ENCODE measurements at places on chromosomes 1 and 21.

DNA sequence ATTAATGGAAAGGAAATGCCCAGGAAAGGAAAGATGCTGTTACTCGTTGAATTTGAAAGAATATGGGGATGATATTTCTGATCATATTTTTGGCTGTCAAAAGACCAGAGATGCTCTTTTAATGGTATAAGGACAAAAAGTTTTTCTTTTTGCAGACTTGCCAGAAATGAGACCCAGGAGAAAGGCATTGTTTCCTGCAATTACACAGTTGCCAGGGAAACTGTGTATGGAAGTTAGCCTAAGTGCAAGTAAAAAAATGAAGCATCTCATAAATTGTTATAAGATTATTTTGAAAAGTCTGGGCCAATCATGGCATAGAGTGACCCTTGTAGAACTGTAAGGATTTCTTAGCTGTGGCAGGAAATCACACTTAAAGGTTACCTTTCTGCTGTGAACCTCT lies 155.7 kb upstream of the BEND5 start:
- DNase-seq: no peak

DNA sequence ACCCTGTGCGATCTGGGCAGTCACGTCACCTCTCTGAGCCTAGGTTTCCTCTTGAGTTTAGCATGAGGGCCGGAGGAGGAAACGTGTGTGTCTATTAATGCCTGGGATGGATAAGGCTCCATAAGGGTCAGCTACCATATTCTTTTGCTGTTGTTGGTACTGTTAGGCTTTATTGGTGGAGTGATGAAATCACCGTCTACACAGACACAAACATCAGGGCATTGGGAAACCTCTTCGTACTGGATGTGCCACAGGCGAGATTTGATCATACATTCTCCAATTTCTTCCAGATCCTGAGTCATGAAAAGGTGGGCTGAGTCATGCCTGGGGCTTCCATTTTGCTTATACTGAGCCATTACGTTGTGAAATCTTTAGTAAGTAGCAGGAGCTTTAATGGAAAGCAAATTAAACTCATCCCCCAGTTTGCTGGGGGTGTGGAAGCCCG lies 24.9 kb upstream of the GRHL3 start:
- DNase-seq: no peak

GRCh38 chr1:171141688-171142415 lies 43.2 kb upstream of the FMO2 start:
- no peak for DNase-seq

GRCh38 chr1:239814306-239814881 lies 277.3 kb upstream of the FMN2 start:
- peak; percentile 15 for DNase-seq

DNA sequence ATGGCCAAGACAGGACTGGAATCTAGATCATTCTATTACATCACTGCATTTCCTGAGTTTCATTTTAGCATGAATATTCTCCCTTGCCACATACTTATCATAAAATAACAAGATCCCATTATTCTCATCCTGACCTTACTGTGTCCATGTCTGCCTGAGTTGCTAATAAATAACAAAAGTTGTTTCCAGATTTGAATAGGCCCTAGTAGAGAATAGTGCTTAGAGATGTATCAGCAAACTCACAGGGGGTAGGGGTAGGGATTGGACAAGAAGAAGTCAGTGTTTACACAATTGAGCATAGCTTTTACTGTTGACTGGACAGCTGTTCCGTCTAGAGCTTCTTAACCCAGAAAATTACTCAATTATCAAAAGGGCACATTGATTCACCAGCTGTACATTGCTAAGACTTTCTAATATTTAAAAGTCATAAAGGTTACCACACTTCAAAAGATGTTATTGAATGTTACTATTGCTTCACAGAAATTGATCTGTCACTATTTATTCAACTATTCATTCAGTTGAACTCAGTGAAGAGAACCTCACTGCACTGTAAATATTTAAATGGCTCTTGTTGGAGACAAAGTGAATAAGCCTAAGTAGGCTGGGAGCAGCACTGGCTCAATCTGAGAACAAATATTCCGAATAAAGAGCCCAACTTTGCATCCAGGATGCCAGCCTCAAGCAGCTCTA lies 121.9 kb downstream of the NRIP1 start:
- DNase-seq: no peak

DNA sequence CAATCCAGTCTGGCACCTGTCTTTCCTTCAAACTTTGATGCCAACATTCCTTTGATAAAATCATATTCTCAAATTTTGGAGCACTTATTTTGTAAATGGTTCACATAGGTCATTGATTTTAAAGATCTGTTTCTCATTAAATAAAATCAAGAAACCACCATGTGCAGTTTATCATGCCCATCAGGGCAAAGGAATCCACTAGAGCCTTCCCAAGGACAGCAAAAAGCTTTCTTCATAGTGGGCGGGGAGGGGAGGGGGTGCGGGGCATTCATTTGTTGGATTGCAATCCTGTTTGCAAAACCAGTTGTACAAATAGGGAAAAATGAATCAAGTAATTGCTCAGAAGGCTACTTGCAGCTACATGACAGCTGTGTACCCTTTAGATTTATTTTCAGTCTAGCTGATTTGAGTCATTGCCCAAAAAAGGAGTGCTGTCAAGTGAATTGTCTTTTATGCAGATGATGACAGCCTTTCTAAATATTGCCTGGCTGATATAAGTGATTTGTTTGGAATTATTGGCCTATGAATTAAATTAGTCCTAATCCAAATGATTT lies 23.0 kb downstream of the LRRC8B start:
- DNase-seq: no peak

DNA sequence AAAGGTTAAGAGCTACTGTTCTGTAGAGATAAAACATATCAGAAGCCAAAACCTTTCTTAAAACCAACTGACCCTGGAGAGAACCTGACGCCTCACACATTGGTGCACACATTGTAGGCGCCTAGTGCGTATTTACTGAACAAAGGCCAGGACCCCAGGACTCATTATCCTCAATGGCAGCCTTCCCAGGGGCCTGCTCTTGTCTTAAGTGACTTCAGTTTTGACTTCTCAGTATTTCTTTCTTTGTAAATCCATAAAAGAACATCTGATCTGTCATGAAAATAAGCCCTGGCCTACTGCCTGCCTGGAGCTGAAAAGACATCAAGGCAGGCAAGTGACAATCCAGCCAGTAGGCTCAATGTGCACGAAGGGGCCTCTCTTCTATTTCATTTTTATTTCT lies 27.6 kb downstream of the ABCA4 start:
- DNase-seq: no peak

DNA sequence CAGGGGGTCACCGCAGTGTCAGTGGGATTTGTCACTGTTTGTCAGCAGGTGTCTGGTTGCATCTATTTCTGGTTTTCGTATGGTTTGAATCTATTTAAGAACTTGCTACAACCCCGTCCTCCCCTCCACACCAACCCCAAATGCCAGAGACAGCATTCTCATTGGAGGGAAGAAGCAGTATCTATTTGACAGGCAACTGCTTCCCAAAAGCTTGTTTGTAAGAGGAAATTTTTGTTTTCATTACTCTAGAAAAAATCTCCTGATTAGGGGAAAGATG lies 54.4 kb downstream of the NR5A2 start:
- DNase-seq: no peak

GRCh38 chr1:53316766-53317581 lies 10.9 kb downstream of the LRP8 start:
- DNase-seq: peak; percentile 55

GRCh38 chr1:93056214-93056613 lies 22.9 kb upstream of the MTF2 start:
- DNase-seq: peak; percentile 74

DNA sequence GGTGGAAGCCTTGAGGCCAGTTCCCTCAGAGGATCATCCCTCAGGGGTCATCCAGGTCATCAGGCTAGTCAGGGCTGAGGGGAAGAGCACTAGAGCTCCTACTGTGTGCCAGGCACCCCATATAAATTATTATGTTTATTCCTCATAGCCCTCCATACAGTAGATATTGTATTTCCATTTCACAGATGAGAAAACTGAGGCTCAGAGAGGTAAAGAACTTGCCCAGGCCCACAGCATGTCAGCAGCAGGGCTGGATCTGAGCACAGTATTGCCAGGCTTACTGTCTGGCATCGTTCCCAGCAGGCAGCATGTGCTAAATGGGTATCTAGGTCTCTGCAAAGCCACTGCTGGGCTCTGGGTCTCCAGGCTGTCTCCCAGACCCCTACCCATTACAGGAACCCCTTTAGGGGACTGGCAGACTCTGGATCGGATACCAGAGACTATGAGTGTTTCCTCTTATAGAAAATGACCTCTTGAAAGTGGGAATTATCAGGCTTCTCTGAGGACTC lies 153.3 kb downstream of the PTPRU start:
- DNase-seq: no peak

GRCh38 chr1:228039006-228039903 lies 32.5 kb downstream of the WNT3A start:
- DNase-seq: no peak

- DNase-seq: no peak
These were observed 145.0 kb downstream of the PBX1 start for GRCh38 chr1:164703960-164704411.

DNA sequence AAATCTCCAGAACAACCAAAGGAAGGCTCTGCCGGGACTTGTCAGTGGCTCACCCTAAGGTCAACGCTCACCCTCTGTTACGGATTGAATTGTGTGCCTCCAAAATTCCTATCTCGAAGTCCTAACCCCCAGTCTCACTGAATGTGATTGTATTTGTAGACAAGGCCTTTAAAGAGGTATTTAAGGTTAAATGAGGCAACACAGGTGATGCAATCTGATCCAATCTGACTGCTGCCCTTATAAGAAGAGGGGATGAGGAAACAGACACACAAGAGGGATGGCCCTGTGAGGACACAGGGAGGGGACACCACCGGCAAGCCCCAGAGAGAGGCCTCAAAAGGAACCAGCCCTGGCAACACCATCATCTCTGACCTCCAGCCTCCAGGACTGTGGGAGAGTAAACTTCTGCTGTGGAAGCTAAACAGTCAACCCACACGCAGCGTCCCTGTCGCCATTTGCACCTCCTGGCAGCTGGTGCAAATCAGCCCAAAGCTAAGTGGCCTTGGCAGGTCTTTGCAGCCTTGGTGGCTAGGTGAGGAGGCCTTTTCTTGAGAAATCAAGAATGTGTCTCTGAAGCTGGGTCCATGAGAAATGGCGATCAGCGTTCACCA lies 24.2 kb downstream of the UBASH3A start:
- DNase-seq: no peak

DNA sequence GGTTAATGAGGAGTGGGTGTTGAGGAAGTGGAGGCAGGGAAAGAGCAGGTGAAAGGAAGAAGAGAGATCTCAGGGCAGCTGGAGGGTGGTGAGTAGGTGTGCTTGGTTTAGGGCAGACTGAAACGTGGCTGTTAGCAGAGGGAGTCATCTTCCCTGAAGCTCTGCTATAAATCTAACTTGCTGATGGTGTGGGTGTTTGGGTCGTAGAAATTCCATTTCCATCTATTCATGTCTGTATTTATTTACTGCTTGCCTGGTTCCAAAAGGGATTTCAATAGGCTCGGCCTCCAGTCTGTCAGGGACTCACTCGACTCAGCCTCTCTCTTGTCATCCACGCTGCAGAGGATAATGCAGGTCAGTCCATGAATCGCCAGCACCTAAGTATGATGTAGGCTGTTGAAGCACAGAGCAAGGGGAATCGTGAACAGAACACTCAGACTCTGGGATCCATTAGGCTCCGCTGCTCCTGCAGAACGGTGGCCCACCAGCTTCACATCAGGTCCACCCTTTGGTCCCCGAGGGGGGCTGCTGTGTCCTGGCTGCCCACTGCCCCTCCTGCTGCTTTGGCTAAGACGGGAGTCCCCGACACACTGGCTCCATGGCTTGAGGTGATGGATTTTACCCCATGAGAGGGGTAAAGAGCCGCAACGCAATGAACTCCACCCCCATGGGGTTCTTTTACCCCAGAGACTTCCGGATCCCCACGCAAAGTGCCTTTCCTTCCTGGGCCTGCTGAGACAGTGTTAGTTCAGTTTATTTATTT lies 156.2 kb downstream of the RHOU start:
- no peak for DNase-seq

DNA sequence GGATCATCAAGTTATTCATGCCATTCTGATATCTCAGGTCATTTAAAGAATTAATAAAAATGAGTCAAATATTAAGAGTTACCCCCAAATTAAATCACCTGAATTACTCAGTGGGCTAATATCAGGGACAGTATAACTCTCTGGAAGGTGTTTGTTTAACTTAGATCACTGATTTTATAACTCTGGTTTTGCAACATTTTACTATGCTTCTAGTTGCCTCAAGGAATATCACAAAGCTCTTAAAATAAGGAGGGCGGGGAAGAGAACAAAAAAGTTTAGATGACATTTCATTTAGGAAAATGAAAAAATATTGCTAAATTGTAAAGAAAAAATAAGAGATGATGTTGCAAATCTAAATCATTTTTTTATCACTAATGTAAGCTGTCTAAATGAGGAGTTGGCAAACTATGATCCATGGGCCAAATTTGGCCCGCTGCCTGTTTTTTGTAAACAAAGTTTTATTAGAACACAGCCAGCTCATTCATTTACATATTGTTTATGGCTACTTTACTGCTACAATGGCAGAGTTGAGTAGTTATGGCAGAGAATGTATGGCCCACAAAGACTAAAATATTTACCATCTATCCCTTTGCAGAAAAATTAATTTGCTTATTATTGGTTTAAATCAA lies 31.9 kb upstream of the SLC19A2 start:
- DNase-seq: no peak

DNA sequence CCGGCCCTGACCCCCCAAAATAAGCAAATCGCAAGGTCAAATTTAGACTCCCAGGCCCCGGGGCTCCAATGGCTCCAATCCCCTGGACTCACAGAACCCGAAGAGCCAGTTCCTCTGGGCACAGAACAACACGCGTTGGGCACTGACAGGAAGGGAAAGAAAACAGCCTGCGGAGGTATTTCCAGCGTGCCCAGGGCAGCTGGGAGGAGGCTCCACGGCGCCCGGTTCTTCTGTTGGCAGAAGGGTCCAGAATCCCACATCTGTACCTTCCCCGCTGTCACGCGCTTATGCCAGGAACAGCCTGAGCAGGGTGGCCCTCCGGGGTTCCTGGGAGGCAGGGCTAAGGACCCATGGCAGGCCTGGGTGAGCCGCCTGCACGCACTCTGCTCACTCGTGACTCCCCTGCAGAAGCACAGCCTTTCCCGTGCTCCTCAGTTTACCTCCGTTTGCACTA lies 85.5 kb downstream of the RIPK4 start:
- DNase-seq: no peak

GRCh38 chr1:232038706-232039677 lies 412.4 kb downstream of the DISC1 start:
- DNase-seq: no peak
